Fibroblast of lung (primary cell): ENCODE measurements at places on chromosomes 13 and 19.
A peak's percentile ranks its signal among the peaks of the same experiment; 100 is the strongest.

DNA sequence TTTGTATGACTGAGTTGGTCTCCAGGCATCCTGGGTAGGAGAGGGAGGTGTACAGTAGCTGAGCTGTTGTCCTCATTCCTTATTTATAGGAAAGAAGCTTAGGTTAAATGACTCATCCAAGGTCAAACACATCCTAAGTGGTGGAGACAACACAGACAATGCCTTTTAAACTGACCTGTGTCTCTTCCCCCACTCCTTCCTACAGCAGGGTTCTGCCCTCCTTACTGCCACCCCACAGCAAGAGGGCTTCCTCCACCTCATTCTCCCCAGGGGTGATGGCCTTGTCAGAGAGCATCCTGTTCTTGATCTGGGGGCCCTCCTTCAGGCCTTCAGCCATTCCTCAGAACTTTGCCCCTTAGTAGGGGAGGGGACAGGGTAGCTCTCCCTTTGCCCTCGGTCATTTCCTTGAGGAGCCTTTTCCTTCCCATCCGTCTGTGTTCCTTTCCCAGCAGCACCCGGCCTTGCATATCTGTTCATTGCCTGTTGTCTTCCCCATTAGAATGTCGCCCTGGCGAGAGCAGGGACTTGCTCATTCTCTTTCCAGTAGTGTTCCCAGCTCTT is 48.2 kb upstream of the GPI start:
- peak; percentile 29 for DNase-seq

GRCh38 chr19:58261968-58262921 is 16.5 kb upstream of the ZNF8 start:
- peak; percentile 10 for DNase-seq

- DNase-seq, result no peak
Observed at GRCh38 chr13:47837104-47837880, 163.8 kb downstream of the SUCLA2 start.

GRCh38 chr19:40147693-40148347 is 43.4 kb upstream of the MAP3K10 start:
- peak; percentile 71 for DNase-seq

DNA sequence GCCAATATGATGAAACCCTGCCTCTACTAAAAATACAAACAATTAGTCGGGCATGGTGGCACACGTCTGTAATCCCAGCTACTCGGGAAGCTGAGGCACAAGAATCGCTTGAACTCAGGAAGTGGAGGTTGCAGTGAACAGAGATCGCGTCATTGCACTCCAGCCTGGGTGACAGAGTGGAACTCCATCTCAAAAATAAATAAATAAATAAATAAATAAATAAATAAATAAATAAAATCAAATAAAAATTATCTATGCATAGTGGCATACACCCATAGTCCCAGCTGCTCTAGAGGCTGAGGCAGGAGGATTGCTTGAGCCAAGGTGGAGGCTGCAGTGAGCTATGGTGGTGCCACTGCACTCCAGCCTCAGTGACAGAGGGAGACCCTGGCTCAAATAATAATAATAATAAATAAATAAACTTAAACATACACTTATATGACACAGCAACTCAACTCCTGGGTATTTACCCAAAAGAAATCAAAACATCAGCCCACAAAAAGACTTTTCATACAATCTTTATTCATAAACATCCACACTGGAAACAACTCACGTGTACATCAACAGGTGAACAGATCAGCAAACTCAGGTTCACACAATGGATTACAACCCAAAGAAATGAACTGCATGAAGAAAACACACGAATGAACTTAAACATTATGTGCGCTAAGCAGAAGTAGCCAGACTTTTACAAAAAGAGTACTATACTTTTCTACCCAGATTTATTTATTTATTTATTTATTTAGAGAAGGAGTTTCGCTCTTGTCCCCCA is 6.9 kb downstream of the LGALS7 start:
- DNase-seq, result no peak

DNA sequence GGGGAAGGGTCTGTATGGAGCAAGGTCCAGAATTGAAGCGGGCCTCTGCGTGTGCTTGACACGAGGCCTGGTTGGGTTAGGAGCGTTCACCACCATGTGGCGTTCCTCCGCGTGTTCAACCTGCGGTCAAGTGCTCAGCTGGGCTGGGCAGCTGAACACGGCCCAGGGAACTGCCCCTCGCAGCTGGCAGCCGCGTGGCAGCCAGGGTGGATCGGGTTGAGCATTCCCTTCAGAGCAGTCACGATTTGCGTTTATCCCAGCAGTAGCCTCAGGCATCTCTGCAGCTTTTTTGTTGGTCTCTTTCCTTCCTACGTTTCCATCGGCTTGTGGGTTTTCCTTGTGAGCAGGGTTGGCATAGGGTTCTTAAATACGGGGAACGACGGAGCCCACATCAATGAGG is 28.7 kb upstream of the F2RL3 start:
- no peak for DNase-seq

- no peak for DNase-seq
Observed at GRCh38 chr13:23460309-23460708, 26.8 kb upstream of the SACS start.

DNA sequence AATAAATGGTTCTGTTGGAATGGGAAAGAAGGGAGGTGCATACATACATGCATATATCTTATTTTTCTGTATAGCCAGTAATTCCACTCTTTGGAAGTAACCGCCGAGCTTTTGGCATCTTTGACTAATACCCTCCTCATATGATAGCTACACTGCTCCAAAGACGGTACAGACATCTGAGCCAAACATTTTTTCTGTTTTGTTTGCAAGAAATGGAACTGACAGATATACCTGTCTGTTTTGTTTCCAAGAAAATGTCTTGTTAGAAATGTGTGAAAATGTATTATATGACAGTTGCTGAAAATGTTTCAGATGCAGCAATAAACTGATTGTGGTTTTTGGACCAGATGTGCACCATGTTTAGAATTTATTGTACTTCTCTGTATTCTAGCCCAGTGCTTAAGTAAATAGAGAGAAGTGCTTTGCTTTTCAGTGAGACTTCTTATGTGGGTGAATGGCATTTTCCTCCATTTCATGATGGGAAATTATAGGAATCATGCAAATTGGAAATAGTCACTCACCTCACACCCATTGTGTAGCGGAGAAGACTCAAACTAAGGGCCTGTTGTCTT is 396.9 kb downstream of the KCNRG start:
- no peak for DNase-seq

GRCh38 chr13:66778461-66778860 is 451.7 kb downstream of the PCDH9 start:
- DNase-seq, result peak; percentile 10

- DNase-seq, result no peak
Observed at GRCh38 chr19:34832581-34833112, 59.6 kb upstream of the ZNF599 start.

DNA sequence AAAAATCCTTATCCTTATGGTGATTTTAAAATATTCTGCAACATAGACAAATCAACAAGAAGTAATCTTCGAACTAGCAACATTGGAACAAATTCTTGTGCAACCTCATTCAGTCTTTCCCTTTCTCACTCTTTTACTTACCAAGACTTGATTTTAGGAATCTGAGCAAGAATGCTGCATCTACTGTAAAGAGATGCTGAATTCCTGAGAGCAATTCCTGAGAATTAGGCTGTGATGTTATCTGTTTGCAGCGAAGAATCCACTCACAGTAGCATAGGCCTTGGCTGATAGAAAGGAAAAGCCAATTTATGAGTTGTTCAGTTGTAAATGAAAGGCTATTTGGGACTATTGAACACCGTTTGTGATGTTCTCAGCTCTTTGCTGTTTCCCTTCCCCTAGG is 144.3 kb downstream of the CRYL1 start:
- DNase-seq, result no peak

DNA sequence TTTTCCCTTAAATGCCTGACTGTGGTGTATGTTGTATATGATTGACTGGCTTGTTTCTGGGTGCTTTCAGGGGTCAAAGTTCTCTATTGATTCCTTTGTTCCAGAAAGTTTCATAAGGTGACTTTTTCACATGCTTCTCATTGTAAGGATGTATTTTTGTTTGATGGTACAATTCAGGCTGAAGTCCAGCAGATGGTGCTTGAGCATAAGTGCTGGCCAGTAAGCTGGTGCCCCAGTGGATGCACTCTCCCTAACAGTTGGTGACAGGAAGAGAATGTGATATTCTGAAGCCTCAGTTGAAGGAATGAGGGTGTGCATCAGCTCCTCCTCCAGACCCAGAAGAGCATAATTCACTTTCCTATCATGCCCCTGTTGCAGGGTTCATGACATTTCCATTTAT is 1941.6 kb upstream of the PRR20A start:
- DNase-seq, result no peak

- no peak for DNase-seq
Observed at GRCh38 chr13:112483299-112483698, 104.7 kb downstream of the TUBGCP3 start.

DNA sequence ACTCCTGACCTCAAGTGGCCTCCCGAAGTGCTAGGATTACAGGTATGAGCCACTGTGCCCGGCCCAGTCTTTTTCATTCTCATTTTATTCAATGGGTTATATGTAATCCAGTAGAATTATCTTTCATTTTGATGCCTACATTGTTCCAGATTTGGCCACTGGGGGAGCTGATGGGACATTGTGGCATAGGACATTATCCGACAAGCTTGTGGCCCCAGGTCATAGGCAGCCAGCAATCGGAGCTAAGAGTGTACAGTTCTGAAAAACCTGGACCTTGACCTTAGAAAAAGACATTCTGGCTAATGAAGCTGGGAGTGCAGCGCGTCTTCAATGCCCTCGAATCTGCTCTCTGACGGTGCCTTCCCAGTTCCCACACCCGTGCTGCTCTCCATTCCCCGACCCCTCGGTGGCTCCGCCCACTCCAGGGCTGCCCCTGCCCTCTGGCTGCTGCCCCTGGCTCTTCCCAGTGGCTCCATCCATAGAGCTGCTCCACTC is 108.7 kb downstream of the TEX29 start:
- peak; percentile 1 for DNase-seq
